ENCODE measurements at places on chromosomes 12 and 14. TPM values are rescaled to one million over a fixed set of nuclear protein-coding genes. Genes with fewer than 3 reads are reported as not detected.

The RAB2B gene
- total RNA-seq = 17.5 TPM

The G2E3 gene
- 15.8 TPM for total RNA-seq

The SCN8A gene
- total RNA-seq = 1.5 TPM

The TMEM229B gene
- 0.21 TPM for total RNA-seq
